T-helper 1 cell (primary cell): ENCODE measurements at places on chromosomes 16 and 17.

GRCh38 chr16:77276661-77277060, 77.5 kb downstream of the SYCE1L start:
- DNase-seq, result no peak

GRCh38 chr16:10240854-10241613, 58.8 kb upstream of the GRIN2A start:
- DNase-seq, result no peak

DNA sequence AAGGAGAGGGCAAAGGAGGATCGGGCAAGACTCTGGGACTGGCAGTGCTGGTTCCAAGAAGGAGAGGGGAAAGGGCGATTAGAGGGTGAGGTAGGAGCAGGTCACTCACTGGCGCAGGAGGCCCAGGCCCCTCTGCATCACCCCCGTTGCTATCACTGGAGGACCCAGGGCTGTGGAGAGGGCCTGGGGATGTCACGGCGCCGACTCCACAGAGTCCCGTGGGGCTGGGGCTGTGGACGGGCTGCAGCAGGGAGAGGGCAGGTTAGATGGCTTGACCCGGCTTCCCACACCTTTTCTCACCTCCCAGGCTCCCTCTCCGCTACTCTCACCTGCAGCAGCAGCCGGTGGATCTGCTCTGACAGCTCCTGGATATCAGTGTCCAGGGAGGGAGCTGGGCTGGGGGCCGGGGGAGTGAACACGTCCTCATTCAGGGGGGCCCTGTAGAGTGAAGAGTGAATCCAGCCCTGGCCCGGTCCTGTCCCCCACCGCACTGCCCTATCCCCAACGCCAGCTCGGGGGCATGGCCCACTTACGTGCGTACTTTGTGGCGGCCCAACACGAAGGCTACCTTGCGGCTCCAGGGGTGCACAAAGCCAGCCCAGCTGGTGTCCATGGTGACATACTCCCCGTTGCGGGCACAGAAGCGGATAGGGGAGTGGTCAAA, 4.9 kb downstream of the PER1 start:
- DNase-seq, result no peak

DNA sequence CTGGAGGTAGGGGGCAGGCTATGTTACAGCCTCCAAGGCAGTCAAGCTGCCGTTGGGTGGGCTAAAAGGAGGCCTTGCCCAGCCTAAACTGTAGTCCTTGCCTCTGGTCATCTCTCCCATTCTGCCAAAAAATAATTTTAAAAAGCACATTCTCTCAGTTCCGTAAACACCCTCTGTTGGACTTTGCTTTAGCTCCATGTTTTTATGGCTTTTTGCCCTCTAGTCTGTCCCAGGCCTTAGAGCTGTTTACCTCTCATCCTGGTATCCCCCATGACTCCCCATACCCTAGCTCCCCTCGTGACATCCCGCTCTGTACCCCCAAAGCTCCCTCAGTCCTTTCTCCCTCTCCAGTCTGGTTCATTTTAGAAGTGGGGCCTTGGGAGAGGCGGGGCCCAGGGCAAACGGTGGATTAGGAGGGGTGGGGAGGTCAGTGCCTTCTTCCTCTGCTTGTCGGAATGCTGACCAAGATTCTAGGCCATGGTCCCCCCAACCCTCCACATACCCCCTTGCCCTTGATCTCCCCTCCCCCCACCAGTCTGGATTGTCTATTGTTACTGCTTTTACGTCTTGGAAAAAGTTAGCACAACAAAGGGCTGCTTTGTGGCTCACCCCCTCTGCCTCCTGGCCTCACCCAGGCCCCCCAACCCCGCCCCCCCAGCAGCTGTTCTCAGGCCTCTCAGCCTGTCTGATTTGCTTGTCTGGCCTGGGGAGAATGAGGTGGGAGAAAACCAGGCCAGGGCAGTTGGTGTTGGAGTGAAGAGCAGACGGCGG, 18.4 kb downstream of the GJD3 start:
- no peak for DNase-seq

DNA sequence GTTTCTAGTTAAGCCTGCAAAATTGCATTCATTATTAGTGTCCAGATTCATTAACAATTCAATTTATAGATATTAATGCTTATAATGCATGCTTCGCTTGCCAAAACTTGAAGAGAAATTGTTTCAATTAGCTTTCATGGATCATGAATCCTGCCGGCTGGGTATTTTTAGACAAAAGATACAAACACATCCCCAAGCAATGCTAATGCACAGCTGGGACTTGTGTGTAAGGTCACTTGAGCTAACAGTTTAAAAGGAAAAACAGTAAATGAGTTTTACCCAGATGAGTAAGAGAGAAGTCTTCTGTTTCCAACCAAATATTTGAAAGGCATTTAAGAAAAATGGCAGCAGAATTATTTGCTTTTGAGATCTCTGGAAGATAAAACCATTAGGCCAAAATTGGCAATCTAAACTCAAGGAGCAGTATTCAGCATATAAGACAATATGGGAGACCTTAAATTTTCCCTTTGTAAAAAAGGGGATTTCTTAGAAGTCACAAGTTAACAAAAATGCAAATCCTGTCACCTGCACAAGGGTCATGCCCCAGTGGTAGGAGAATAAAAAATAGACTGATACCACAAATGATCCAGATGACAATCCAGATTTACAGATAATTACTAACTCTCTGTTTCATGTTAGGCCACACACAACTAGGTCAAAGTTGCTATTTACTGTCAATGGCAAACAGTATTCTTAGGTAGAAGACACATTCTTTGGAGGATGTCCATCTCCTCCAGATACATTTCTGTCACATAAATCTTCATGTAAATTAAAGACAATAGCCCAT, 418.4 kb upstream of the PMFBP1 start:
- DNase-seq, result no peak

DNA sequence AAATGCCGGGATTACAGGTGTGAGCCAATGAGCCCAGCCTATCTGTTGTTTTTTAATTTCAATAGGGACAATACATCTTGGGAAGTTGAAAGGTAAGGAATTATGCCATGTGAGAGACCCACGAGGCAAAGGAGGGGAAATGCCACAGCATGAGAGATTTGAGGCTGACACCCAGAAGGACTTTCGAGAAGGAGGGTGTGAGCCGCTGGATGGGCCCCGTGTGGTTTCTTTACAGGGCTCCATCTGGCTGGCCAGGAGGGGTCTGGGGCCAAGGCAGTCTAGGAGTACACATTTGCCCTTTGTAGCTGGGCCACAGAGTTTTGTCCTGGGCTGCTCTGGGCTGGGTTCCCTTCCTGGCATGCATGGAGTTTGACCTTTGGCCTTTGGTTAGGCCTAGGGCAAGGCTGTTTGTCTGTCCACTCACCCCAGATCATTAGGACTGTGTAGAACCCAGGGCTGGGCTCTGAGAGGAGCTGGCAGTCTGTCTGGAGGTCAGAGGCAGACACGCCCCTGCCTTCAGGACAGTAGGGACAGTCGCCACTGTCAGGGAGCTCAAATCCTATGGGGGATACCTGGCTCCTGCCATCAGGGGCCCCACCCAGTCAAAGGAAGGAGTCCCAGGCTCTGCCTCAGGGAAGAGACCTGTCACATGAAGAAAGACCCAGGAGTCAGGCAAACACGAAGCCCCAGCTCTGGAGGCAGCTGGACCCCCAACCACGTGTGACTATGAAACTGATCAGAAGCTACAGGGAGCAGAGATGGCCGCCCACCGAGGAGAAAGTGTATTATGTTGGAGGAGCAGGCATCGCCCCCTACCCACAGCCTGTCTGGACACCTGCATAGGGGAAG, 24.2 kb upstream of the NXPH3 start:
- DNase-seq, result no peak

- no peak for DNase-seq
These were observed 44.9 kb upstream of the ERN1 start for GRCh38 chr17:64174686-64175456.

DNA sequence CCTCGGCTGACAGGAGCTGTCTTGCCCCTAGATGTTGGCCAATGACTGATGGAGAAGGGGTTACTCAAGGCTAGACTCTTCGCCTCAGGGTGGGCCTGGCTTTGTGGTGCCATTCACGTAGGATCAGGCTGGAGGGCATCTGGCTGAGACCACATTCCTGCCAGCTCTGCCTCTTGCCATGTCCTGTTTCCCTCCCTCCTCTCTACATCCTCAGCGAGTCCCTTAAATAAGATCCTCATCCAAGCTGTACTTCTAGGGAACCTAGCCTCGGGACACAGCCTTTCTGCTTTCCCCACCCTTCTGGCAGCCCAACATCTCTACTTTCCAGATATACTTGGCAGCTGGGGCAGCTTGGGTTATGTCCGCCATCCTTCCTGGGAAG, 27.9 kb upstream of the EFCAB13 start:
- DNase-seq, result no peak

- no peak for DNase-seq
These were observed 247.7 kb downstream of the UTP18 start for GRCh38 chr17:51508048-51508447.

GRCh38 chr16:525520-526180, 1.9 kb upstream of the CAPN15 start:
- DNase-seq, result no peak

DNA sequence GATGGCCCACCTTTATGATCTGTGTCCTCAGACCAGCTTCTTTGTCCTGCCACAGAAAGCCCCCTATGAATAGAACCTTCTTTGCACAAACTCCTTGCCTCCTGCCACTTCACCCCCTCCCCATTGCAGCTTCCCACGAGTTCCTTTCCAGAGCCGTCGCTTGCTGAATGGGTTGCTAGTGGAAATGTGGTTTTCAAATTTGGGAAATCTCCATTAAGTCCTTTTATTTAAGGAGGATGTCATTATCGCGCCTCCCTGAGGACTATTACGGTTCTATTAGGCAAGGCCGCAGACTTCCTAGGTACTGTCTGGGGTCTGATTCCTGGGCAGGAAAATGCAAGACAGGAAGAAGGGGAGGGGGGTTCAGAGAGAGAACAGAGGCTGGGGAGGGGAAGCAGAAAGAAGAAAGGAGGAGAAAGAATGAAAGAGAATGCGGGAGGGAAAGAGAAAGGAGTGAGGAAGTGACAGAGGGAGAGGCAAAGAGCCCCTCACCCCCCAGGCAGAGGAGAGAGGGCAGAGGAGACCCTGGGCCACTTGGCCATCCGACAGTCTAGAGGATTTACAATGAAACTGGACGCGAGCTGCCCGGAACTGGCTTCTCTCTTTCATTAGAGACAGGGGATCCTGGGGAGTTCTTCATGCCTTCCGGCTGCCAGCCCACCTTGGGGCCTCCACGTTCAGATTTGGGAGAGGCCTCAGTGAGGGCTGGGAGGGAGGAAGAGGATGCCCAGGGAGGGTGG, 31.7 kb upstream of the ETV4 start:
- DNase-seq, result no peak

GRCh38 chr17:50155115-50155819, 4.8 kb upstream of the PPP1R9B start:
- no peak for DNase-seq
